Neural progenitor cell (in vitro differentiated cells): ENCODE measurements at places on chromosomes 2 and 18. TPM values are rescaled to one million over a fixed set of nuclear protein-coding genes. Genes with fewer than 3 reads are reported as not detected.

DNA sequence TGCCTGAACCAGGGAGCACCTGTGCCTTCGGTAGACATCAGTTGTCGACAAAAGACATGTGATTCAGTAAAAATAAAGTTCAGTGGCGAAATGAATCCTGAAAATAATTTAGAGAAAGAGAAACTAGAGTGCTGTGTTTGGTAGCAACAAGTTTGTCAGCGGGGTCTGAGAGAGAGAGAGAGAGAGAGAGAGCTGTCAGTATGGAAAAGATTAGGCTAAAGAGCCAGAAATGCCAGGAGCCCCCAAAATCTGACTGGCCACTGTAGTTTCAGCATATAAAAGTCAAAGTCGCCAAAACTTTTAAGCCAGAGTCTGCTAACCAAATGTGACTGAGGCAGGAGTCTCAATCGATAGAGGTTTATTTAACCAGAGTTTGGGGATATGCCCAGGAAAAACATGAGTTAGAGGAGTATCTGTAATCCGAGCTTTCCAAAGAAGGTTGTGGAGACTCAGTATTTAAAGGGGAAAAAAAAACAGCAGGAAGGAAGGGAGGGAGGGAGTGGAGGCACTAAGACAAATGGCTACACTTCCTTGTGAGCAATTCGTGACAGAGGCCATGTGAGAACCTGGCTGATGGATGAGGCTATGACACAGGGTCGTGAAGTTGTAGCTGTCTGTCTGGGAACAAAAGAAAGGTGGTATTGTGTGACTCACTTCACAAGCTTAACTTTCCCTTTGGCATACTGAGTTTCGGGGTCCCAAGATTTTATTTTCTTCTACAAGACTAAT is 20.5 kb upstream of the GNAL start:
- no peak for DNase-seq
- peaks cover 17% of the 10 kb centered on the region for H3K4me1 ChIP-seq
- H3K27ac ChIP-seq: no peak overlapping the region
- H3K4me3 ChIP-seq: no peak overlapping the region

GRCh38 chr18:13493725-13494124 is 232.6 kb downstream of the FAM210A start:
- DNase-seq: no peak
- no peak overlapping the region for H3K4me3 ChIP-seq
- H3K4me1 ChIP-seq: no peaks in the 10 kb centered on the region
- H3K27me3 ChIP-seq: no peaks in the 10 kb centered on the region

- H3K27me3 ChIP-seq: peaks cover 78% of the 10 kb centered on the region
- H3K36me3 ChIP-seq: no peaks in the 10 kb centered on the region
- no peak overlapping the region for H3K27ac ChIP-seq
- peak overlapping the region; percentile 12 for H3K4me3 ChIP-seq
- DNase-seq: peak; percentile 72
Observed at GRCh38 chr18:79952996-79953559, 1.6 kb upstream of the SLC66A2 start.

DNA sequence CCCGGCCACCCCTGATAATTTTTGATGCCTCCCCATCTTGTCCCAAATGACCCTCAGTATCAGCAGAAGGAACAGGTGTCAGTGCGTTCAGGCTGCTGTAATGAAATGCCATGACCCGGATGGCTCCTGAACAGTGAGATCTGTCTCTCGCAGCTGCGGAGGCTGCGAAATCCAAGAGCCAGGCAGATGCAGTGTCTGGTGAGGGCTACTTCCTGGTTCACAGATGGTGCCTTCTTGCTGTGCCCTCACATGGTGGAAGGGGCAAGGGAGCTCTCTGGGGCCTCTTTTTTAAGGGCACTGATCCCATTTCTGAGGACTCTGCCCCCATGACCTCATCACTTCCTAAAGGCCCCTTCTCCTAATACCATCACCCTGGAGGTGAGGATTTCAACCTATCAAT is 152.2 kb downstream of the TWIST2 start:
- no peaks in the 10 kb centered on the region for H3K27me3 ChIP-seq
- no peak for DNase-seq
- H3K36me3 ChIP-seq: no peaks in the 10 kb centered on the region
- no peaks in the 10 kb centered on the region for H3K4me1 ChIP-seq
- H3K4me3 ChIP-seq: no peak overlapping the region

GRCh38 chr2:122340246-122340645 is 584.8 kb downstream of the TSN start:
- no peak for DNase-seq
- H3K4me3 ChIP-seq: no peak overlapping the region
- no peaks in the 10 kb centered on the region for H3K27me3 ChIP-seq
- no peaks in the 10 kb centered on the region for H3K4me1 ChIP-seq

DNA sequence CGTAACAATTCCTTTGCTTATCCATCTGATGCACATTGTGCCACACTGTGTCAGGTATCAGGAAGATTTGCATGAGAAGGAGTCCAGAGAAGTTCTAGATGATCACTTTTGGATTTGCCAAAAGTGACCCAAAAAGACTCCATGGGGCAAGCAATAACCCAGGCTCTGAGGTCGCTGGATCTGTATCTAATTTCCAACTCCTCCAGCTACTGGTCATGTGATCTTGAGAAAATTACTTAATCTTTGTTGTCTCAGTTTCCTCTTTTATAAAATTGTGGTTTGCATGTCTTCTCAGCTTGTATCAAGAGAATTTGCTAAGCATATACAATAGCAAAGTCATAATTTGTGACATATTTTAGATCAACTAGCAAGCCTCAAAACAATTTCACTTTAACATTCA is 61.3 kb upstream of the ITGA4 start:
- H3K4me1 ChIP-seq: peaks cover 14% of the 10 kb centered on the region
- no peaks in the 10 kb centered on the region for H3K36me3 ChIP-seq
- H3K27ac ChIP-seq: no peak overlapping the region
- H3K4me3 ChIP-seq: no peak overlapping the region
- DNase-seq: no peak
- H3K27me3 ChIP-seq: no peaks in the 10 kb centered on the region

DNA sequence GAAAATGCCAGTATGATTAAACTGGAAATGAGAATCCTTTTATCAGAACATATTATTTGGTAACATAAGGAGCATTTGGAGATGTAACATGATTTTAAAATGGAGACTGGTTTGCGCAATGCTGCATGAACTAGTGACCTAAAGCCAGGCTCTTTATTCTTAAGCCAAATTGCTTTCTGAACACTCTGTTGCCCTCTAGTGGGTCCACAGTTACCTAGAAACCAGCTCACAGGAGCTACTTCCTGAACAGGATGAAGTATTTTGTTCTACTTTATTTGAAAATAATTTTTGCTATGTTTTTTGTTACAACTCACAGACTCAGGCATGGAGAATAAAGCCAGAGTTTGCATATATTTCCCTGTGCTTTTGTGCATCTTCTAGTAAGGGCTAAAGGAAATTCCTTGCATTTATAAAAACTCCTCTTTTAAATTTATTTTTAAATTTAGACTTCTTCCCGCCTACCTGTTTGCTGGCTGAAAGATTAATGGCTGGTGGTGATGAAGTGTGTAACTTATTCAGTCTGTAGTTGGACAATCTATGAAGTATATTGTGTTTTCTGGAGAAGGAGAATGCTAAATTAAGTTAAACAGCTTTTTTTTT is 146.7 kb downstream of the PARD3B start:
- H3K36me3 ChIP-seq: no peaks in the 10 kb centered on the region
- no peak overlapping the region for H3K4me3 ChIP-seq
- no peak overlapping the region for H3K27ac ChIP-seq
- H3K27me3 ChIP-seq: no peaks in the 10 kb centered on the region

DNA sequence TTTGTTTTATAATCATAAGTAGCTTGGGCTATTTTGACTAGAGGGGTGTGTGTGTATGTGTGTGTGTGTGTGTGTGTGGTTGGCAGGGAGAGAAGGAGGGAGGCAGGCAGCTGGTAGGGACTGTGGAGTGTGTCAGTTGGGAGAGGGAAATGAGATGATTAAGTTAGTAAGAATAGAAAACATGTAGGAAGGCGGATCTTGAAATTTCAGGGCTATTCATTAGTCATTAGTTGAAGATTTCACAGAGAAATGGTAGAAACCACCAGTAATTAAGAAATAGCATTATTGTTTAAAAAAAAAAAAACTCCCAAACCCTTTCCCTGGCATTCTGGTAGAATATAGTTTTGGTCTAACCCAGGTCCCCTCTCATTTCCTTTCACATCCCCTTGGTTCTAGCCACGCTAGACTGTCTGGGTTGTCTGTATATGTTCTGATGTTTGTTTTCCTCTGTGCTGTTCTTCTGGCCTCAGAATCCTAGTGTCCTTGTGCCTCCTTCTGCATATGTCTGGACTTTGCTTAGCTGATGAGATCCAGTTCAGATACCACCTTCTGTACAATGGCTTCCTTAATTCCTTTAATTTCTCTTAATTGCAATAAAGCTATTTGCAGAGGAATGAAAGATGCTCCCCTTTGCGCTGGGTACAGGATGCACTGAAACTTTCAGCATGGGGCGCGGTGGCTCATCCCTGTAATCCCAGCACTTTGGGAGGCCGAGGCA is 161.6 kb downstream of the NEDD4L start:
- no peaks in the 10 kb centered on the region for H3K27me3 ChIP-seq
- no peak overlapping the region for H3K4me3 ChIP-seq
- no peak overlapping the region for H3K27ac ChIP-seq
- no peaks in the 10 kb centered on the region for H3K36me3 ChIP-seq
- H3K4me1 ChIP-seq: peaks cover 20% of the 10 kb centered on the region

- peaks cover 18% of the 10 kb centered on the region for H3K4me1 ChIP-seq
- no peaks in the 10 kb centered on the region for H3K36me3 ChIP-seq
- DNase-seq: no peak
- H3K27ac ChIP-seq: no peak overlapping the region
Observed at GRCh38 chr2:28399289-28399688, 6.6 kb downstream of the FOSL2 start.

DNA sequence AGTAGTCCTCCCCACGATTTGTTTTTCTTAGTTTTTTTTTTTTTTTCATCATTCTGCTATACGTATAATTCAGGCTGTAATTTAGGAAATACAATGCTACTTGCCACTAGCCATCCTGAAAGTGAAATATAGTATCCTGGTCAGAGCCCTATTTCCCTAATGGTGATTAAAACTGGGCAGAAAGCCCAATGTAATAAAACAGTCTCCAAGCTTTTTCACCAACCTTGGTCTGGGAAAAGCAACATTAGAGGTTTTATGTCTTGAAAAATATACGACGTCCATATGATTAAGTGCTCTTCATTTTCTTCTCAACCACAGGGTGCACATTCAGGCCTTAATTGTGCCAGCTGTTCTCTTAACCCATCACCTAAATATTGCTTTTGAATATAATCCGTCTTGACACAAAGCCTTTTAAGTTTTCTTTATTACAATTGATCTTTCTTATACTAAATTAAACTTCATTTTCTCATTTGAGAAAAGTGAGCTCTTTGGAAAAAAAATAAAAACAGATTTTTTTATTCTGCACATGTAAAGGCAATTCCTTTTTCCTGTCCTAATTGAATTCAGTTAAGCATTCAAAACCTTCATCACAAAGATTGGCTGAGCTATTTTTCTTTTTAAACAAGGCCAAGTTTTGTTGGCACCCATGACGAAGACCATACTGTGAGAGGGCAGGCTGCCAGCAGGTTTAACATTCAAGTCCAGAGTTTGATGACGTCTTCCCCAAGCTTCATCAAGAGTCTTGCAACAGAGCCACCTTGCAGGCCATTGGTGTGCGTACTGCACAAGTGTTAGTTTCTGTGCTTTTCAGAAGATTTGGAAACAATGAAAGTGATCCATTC is 52.7 kb downstream of the MAP2 start:
- H3K27ac ChIP-seq: no peak overlapping the region
- no peaks in the 10 kb centered on the region for H3K4me1 ChIP-seq
- no peak overlapping the region for H3K4me3 ChIP-seq
- H3K36me3 ChIP-seq: no peaks in the 10 kb centered on the region
- DNase-seq: no peak

DNA sequence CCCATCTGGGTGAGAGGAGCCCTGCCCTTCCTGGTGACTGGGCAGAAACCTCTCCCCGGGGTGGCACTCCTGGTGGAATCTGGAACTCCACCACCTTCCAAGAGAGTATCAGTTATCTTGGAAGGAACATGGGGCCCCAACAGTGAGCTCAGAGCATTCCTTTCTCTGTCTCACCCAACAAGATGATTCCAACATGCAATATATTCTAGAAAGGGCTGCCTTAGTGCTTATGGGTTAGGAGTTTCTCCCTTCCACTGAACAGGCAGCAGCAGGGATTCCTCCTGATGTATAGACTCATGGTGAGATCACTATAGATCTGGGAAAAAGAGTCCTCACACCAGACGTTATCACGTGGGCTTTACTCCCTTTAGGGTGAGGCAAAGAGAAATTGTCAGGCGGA is 147.1 kb downstream of the COL4A4 start:
- no peaks in the 10 kb centered on the region for H3K27me3 ChIP-seq
- no peak for DNase-seq
- H3K36me3 ChIP-seq: no peaks in the 10 kb centered on the region
- no peak overlapping the region for H3K4me3 ChIP-seq
- H3K27ac ChIP-seq: no peak overlapping the region
- H3K4me1 ChIP-seq: no peaks in the 10 kb centered on the region

DNA sequence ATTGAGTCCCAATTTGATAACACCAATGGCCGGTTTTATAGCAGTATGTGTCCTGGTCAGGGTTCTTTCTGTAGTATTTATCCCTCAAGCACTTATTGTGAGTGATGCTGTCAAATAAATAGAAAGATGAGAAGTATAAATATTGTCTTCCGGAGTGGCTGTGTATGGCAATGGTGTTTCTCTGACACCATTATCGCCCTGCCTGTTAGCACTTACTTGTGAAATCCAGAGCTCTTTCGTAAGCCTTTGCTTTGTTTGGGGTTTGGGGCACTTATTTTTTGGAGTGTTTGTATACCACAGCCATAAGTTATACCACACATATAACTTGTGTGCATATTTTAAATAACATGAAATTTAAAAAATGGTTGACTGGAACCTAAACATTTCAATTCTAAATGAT is 29.3 kb downstream of the CD8B2 start:
- no peaks in the 10 kb centered on the region for H3K27me3 ChIP-seq
- H3K27ac ChIP-seq: no peak overlapping the region
- no peaks in the 10 kb centered on the region for H3K4me1 ChIP-seq

GRCh38 chr18:63472380-63472779 is 4.4 kb upstream of the SERPINB5 start:
- no peaks in the 10 kb centered on the region for H3K4me1 ChIP-seq
- no peaks in the 10 kb centered on the region for H3K27me3 ChIP-seq
- no peak overlapping the region for H3K4me3 ChIP-seq
- H3K27ac ChIP-seq: no peak overlapping the region
- no peak for DNase-seq
- H3K36me3 ChIP-seq: no peaks in the 10 kb centered on the region

- H3K4me1 ChIP-seq: no peaks in the 10 kb centered on the region
- no peak overlapping the region for H3K4me3 ChIP-seq
- no peak overlapping the region for H3K27ac ChIP-seq
- no peaks in the 10 kb centered on the region for H3K27me3 ChIP-seq
- no peaks in the 10 kb centered on the region for H3K36me3 ChIP-seq
- DNase-seq: no peak
Observed at GRCh38 chr2:74618410-74619083, 29.6 kb downstream of the M1AP start.

The CD8B2 gene
- not detected in 2 replicates for total RNA-seq

The RAB27B gene
- total RNA-seq: 0.43 and 5.0 TPM in 2 replicates

The UGT1A3 gene
- total RNA-seq: not detected in 2 replicates

The CRYGC gene
- not detected in 2 replicates for total RNA-seq

The CCDC142 gene
- total RNA-seq: 12.0 and 22.3 TPM in 2 replicates

The SULT1C3 gene
- not detected in 2 replicates for total RNA-seq
